ENCODE measurements at places on chromosomes 2 and 18. TPM values are rescaled to one million over a fixed set of nuclear protein-coding genes. Genes with fewer than 3 reads are reported as not detected.

The FBLN7 gene
- polyA plus RNA-seq = 0.92 TPM

DNA sequence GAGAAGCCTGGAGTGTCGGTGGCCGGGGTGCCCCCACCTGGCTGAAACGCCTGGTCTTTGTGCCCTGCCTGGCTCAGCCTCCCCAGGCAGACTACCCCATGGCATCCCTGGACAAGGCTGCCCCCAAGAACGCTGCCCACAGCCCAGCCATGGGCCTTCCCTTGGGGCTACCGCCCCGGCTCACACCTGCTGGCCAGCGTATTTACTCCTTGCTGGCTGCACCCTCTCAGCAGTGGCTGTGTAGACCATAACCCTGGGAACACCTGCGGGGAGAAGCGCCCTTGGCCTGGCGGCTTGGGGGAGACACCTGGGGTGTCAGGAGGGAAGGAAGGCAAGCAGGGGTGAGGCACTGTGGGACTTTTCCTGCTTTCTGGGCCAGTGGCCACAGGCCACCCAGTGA lies 17.3 kb downstream of the CAPN10 start:
- peaks cover 5% of the 10 kb centered on the region for H3K4me1 ChIP-seq
- no peak for DNase-seq
- no peaks in the 10 kb centered on the region for H3K36me3 ChIP-seq
- H3K27ac ChIP-seq = no peak overlapping the region
- H3K4me3 ChIP-seq = no peak overlapping the region

The CFAP65 gene
- not detected for polyA plus RNA-seq

The C2orf76 gene
- 37.5 TPM for polyA plus RNA-seq

The AGXT gene
- polyA plus RNA-seq = not detected

The CABLES1 gene
- not detected for polyA plus RNA-seq

- H3K4me3 ChIP-seq = no peak overlapping the region
- no peak for DNase-seq
- no peaks in the 10 kb centered on the region for H3K4me1 ChIP-seq
- no peak overlapping the region for H3K27ac ChIP-seq
- H3K36me3 ChIP-seq = no peaks in the 10 kb centered on the region
These were observed 1097.5 kb upstream of the ZEB2 start for GRCh38 chr2:145617420-145617819.

DNA sequence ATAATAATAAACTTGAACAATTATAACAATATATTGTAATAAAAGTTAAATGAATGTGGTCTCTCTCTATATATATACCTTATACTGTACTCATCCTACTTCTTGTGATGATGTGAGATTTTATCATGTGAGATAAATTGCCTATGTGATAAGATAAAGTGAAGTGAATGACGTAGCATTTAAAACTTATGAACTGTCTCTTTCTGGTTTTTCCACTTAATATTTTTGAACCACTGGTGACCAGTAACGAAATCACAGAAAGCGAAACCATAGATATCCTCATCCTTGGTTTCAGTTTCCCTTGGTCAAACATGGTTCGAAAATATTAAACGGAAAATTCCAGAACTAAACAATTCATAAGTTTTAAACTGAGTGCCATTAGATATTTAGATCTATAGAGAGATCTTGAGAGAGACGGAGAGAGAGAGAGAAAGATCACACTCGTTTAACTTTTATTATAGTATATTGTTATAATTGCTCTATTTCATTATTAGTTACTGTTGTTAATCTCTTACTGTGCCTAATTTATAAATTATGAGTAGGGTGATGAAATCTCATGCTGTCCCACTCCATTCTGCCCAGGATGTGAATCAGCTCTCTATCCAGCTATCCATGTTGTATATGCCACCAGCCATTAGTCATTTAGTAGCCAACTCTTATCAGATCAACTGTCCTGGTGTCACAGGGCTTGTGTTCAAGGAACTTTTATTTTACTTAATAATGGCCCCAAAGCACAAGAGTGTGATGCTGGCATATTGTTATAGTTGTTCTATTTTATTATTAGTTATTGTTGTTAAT lies 156.8 kb downstream of the THADA start:
- H3K4me3 ChIP-seq = no peak overlapping the region
- H3K36me3 ChIP-seq = peaks cover 38% of the 10 kb centered on the region
- H3K27me3 ChIP-seq = no peaks in the 10 kb centered on the region
- H3K27ac ChIP-seq = no peak overlapping the region
- H3K4me1 ChIP-seq = no peaks in the 10 kb centered on the region

All from naive thymus-derived CD8-positive, alpha-beta T cell (primary cell).